ENCODE measurements at places on chromosomes 1 and 21. TPM values are rescaled to one million over a fixed set of nuclear protein-coding genes. Genes with fewer than 3 reads are reported as not detected.

Gene UAP1
- 118 TPM for total RNA-seq

Gene LINGO4
- not detected for total RNA-seq

Gene ADAMTS1
- total RNA-seq = 25.1 TPM

Gene KDF1
- 21.7 TPM for total RNA-seq

Gene EXOSC10
- total RNA-seq = 95.9 TPM

Gene RBM11
- 2.1 TPM for total RNA-seq

- DNase-seq = no peak
- no peak overlapping the region for H3K27ac ChIP-seq
These were observed 38.3 kb upstream of the GLIS1 start for GRCh38 chr1:53777272-53777671.

DNA sequence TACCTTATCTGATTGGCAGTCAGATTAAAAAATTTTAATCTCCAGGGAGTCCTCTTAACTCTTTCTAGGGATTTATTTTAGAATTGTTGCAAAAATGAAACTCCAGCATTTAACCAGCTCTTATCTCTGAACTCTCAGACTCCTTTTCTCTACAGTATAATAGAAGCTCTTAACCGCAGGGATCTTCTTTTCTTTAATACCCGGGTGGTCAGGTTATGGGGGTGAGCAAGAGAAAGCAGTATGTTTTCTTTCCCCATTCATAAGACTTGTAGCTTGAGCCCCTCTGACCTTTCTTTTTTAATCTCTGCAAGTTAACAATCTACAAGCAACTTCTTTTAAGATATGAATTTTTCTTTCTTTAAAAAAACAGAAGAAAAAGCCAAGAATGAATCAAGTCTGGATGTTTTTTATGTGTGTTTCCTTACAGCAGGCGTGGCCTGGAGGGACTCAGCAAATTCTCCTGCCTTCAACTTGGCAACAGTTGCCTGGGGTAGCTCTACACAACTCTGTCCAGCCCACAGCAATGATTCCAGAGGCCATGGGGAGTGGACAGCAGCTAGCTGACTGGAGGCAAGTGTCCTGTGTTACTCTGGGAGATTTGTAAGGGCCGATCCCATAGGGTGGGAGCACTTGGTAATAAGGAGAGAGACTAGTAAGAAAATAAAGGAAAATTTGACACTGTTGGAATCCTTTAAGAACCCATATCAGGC lies 13.4 kb upstream of the OLFML3 start:
- H3K27ac ChIP-seq = no peak overlapping the region
- H3K27me3 ChIP-seq = no peaks in the 10 kb centered on the region
- no peaks in the 10 kb centered on the region for H3K4me1 ChIP-seq
- H3K36me3 ChIP-seq = peaks cover 50% of the 10 kb centered on the region
- no peak overlapping the region for H3K4me3 ChIP-seq

DNA sequence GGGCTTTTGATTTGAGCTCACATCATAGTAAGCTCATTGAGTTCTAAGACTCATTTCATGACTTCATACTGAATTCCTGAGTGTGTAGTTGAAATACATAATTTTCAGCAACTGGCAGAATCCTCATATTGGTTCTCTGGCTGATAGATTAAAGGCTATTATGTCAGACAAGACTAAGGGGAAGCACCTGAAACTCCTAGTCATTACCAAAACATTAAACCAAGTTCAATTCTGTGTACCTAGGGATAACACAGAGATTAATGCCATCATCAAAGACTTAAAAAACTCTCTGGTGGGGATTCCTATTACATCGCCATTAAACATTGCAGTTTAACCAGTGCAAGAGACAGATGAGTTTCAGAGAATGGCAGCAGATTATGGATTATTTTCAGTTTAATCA lies 339.1 kb downstream of the PTPRC start:
- H3K27ac ChIP-seq = no peak overlapping the region
- no peaks in the 10 kb centered on the region for H3K27me3 ChIP-seq
- DNase-seq = no peak
- H3K36me3 ChIP-seq = no peaks in the 10 kb centered on the region
- no peak overlapping the region for H3K4me3 ChIP-seq

GRCh38 chr1:21574466-21575151 lies 65.4 kb downstream of the ALPL start:
- H3K27ac ChIP-seq = no peak overlapping the region
- no peaks in the 10 kb centered on the region for H3K4me1 ChIP-seq
- H3K4me3 ChIP-seq = no peak overlapping the region
- DNase-seq = no peak
- no peaks in the 10 kb centered on the region for H3K36me3 ChIP-seq
- H3K27me3 ChIP-seq = no peaks in the 10 kb centered on the region

- no peaks in the 10 kb centered on the region for H3K36me3 ChIP-seq
- peaks cover 18% of the 10 kb centered on the region for H3K4me1 ChIP-seq
- peak overlapping the region; percentile 83 for H3K27ac ChIP-seq
These were observed 36.9 kb upstream of the QSOX1 start for GRCh38 chr1:180117764-180118116.

Measured in PC-3 (cell line).